G401 (cell line): ENCODE measurements at places on chromosomes 1 and 21. TPM values are rescaled to one million over a fixed set of nuclear protein-coding genes. Genes with fewer than 3 reads are reported as not detected.

DNA sequence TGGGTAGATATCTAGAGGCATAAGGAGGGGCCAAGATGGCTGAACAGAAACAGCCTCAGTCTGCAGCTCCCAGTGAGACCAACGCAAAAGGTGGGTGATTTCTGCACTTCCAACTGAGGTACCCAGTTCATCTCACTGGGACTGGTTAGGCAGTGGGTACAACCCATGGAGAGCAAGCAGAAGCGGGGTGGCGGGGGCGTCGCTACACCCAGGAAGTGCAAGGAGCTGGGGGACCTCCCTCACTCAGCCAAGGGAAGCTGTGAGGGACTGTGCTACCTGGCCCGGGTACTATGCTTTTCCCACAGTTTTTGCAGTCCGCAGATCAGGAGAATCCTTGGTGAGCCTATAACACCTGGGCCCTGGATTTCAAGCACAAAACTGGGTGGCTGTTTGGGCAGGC lies 26.0 kb downstream of the KIFAP3 start:
- DNase-seq: no peak

GRCh38 chr1:108117945-108118902 lies 81.9 kb downstream of the SLC25A24 start:
- DNase-seq: no peak

DNA sequence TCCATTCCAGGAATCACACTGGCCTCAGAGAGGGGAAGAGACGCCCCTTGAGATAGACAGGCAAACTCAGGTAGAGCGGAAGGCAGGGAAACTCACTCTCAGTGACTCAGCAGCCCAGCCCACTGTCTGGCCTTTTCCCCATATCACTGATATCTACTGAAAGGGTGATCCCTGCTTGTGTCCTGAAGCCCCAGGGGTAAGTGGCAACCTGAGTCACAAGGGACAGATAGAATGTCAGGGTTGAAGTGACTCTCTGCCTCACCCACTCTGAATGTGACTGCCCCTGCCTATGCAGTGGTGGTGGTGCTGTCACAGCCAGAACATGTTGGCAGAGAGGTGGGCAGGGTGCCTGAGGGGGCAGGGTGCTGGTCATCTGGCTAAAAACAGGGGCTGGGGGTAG lies 157.5 kb upstream of the FGGY start:
- no peak for DNase-seq

DNA sequence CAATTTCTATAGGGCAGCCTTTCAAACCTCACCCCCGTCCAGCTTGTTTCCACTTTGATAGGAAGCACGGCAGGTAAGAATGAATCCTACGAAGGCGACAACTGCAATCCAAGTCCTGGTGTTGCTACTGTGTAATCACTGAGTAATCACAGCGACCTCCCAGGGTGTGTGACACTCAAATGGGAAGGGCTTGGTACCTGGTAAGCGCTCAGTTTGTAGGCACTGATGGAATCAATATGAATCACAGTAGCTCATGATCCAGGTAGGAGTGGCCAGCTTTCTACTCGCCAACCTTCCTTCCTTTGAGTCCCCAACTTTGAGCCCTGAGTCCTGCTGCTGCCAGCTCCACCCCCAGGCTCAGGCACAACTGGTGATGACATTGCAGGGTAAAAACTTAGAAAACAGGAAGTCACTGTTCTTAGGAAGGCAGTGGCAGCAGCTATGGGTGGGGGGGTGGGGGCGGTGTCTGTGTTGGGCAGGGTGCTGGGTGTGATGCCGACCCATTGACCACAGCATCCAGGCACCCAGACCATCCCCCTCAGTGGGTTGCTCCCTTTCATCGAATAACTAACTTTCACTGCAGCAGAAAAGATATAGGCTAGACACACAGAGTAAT lies 70.7 kb downstream of the CD247 start:
- DNase-seq: peak; percentile 51

DNA sequence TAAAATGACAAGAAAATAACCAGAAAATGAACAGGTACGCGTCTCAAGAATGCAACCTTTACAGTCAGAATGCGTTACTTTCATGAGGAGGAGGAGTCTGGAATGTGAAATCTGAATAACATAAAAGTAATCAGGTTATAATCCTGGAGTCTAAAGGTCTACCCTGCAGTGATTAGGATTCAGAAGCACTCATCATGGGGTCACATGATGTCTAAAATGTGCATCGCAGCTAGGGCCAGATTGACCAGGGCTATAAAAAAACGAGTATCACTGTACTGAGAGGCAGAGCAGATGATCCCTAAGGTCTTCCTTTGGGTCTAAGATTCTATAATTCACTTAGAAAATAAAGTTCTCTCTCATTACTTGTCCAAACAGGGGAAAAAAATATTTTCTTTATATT lies 7.4 kb downstream of the EIF2D start:
- DNase-seq: no peak

Gene FAM177B
- total RNA-seq: not detected in 2 replicates

Gene OR6N1
- not detected in 2 replicates for total RNA-seq

GRCh38 chr1:63537940-63538339 lies 14.6 kb downstream of the EFCAB7 start:
- no peak for DNase-seq

DNA sequence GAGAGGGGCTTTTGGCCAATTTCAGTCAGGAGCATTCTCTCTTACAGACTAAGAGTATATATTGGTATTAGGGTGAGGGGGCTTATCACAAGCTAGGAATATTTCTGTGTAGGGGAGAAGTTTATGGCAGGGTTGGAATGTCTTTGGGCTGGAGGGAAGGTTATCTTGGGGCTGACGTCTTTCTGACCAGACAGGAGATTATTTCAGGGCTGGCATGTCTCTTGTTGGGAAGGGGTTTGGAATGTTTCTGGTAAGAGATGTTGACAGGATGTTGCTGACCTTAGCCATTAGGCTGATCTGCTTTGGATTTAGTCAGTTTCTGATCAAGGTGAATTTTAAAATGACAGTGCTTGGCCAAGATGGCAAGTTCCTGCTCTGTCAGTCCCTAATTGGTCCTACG lies 17.8 kb upstream of the HSD3B1 start:
- DNase-seq: no peak

GRCh38 chr1:212498283-212499040 lies 65.7 kb downstream of the NENF start:
- no peak for DNase-seq

Gene SH3BGR
- 0.86 and 2.2 TPM in 2 replicates for total RNA-seq

DNA sequence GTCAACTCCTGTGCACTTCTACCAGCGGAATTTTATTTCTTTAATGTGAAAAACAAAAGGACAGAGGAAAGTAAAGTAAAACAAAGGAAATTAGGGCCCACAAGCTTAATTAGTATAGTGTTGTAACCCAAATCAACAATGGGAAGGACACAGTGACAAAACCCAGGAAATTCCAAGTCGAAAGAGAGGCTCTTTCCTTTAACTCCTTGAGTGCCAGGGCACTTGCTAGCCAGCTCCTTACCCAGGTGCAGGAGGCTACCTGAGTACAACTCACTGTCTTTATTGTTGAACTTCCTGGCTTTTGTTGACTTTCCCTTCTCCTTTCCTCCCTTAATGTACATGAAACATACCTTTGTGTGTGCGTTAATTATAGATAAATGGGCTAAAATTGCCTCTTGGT lies 55.0 kb downstream of the PEX14 start:
- no peak for DNase-seq

- DNase-seq: no peak
These were observed 204.7 kb downstream of the LHX8 start for GRCh38 chr1:75338616-75339483.

DNA sequence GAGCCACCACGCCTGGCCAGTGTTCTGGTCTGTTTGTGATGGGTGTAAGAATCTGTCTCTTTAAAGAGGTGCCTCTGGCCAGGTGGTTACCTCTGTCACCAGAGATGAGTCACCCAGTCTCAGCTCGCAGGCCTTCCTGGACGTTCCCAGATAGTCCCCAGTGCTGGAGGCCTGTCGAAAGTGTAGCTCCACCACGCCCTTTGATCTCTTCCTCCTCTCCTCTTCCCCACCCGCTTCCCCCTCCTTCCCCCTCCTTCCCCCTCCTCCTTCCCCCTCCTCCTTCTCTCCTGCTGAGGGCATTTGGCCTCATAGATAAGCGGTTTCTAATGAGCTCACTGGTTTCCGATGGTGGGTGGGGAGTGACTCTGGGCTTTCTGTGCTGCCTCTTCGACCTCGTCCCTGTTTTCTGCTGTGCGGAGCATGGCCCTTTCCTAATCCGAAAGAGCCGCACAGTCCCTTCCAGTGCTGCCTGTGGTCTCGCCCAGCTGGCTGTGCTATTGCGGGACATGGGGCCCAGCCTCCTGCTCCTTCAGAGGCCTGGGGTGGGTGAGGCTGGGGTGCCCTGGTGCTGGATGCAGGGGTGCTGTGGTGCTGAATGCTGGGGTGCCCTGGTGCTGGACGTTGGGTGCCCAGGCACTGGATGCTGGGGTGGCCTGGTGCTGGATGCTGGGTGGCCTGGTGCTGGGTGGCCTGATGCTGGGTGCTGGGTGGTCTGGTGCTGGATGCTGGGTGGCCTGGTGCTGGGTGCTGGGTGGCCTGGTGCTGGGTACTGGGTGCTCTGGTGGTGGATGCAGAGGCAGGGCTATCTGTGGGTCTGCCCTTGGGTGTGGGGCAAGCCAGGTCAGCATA lies 19.2 kb downstream of the AGPAT3 start:
- no peak for DNase-seq

Gene CRYAA
- not detected in 2 replicates for total RNA-seq

- no peak for DNase-seq
These were observed 232.5 kb upstream of the ZP4 start for GRCh38 chr1:238123201-238123600.

GRCh38 chr1:176183618-176184017 lies 23.5 kb downstream of the COP1 start:
- DNase-seq: no peak

GRCh38 chr21:37071561-37072273 lies 1.2 kb downstream of the PIGP start:
- peak; percentile 79 for DNase-seq

Gene SPRR2E
- not detected in 2 replicates for total RNA-seq

- no peak for DNase-seq
These were observed 146.1 kb upstream of the ADGRL2 start for GRCh38 chr1:81654657-81655056.

DNA sequence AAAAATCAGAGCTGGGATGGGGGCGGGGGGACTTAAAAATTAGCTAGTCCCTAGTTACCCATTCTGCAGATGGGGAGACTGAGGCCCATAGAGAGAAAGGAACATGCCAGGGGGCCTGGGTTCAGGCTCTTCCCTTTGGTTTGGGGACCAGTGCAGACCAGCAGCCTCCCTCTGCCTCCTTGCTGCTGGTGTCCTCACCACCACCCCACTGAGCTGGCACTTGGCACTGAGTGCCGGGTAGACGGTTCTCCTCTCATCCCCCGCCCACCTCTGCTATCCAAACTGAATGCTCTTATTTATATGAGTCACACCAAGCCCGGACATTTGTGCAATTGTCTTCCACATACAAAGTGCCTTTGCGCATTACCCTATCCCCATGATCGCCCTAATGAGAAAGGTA lies 39.2 kb downstream of the CAMK2N1 start:
- no peak for DNase-seq

DNA sequence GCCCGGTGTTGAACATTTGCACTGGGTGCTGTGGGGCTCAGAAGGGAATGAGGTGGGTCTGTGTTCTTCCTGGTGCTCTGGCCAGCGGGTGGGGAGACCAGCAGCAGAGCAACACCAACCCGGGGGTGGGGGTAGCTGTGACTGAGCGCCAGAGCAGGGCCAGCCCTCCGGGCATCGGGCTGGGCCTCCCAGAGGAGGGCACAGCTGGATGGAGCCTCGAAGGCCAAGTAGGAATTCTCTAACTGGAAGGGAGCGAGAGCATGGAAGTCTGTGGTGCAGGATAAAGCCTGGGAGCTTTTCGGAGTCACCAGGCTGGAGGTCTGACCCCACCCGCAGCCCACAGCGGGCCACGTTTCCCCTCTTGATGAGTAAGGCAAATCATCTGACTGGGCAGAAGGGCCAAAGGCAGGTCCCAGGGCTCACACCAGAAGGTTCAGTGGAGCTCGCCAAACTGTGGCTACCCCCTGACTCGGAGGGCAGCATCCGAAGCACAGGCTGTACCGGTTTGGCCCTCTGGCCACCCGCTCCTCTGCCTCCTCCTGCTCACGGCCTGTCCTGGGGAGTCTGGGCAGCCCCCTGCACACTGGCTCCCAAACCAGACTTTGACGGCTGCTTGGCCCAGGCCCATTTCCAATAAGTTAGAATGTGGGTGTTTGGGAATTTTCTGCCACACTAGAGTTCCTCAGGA lies 18.8 kb downstream of the SLC1A7 start:
- no peak for DNase-seq

Gene STMN1
- total RNA-seq: 130 and 147 TPM in 2 replicates

Gene TPTE
- total RNA-seq: not detected in 2 replicates

Gene KCNQ4
- total RNA-seq: 0.61 and 1.2 TPM in 2 replicates

GRCh38 chr1:59314776-59315528 lies 18.1 kb downstream of the FGGY start:
- DNase-seq: no peak

GRCh38 chr21:44271558-44272283 lies 10.0 kb upstream of the DNMT3L start:
- no peak for DNase-seq

GRCh38 chr1:156959414-156959813 lies 39.0 kb downstream of the LRRC71 start:
- no peak for DNase-seq

DNA sequence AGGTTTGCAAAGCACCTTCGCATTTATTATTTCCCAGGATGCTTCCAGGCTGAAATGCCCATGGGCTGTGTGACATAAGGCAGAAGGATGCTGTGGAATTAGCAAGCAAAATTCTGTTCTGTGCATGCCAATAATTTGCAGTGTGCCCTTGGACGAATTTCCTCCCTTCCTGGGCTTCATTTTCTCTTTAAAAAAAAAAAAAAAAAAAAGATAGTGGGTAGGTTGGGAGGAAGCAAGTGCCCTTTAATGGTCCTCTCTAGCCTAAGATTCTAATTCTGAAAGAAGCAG lies 2.5 kb upstream of the ID3 start:
- no peak for DNase-seq

DNA sequence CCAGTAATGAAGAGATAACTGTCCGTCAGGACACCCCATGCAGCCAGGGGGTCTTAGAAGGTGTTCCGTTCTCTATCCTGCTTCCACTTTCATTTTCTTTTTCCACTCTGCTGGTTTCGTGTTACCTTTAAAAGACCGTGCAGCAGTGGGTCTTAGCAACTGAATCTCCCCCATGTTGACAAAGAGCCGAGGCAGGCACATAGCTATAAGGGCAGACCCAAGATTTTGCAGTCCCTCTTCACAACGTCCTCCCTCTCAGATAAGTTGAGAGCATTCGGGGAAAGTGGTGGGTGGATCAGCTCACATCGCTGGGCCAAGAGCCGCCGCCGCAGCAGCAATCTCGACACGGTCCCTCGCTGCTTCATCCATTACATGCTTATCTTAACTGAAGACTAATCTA lies 355.5 kb downstream of the LMO4 start:
- no peak for DNase-seq

DNA sequence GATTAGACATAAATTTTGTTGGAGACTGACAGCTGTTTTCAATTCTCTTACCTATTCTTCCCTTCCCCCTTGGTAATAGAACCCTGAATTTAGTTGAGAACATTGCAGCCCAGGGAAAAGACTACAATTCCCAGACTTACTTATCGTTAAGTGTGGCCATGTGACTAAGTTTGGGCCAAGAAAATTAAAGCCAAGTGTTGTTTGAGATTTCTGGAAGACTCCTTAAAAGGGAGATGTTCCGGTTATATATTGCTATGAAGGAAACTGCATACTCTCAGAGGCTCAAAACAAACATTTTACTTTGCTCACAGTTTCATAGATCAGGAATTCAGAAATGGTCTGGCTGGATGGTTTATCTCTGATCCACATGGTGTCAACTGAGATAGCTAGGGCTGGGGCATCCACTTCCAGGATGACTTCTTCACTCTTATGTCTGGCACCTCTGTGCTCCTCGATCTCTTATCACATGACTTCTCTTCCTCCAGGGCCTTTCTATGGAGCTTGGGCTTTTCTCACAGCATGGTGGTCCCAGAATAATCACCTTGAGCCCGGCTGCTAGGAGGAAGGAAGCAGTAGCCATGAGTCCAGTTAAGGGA lies 22.4 kb upstream of the CD34 start:
- DNase-seq: no peak
